Right kidney (tissue), 9 donors: ENCODE measurements at places on chromosomes 11 and 22.

DNA sequence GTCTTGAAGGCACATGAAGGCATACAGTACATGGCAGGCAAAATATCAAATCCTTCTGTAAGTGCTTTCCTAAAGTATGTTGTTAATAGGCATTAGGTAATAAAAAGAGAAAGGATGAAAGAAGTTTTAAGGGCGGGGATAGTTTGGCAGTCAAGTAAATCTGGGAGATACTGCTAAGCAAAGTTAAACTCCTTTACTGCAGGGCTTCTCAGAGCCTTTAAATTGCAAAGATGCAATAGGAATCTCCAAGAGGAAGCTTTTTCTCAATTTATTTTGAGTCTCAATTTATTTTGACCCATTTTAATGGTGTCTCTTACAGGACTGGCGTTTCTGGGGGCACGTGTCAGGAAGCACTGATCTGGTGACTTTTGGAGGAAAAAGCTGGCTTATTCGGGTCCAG, 12.8 kb upstream of the PHF21A start:
- no peak for DNase-seq

DNA sequence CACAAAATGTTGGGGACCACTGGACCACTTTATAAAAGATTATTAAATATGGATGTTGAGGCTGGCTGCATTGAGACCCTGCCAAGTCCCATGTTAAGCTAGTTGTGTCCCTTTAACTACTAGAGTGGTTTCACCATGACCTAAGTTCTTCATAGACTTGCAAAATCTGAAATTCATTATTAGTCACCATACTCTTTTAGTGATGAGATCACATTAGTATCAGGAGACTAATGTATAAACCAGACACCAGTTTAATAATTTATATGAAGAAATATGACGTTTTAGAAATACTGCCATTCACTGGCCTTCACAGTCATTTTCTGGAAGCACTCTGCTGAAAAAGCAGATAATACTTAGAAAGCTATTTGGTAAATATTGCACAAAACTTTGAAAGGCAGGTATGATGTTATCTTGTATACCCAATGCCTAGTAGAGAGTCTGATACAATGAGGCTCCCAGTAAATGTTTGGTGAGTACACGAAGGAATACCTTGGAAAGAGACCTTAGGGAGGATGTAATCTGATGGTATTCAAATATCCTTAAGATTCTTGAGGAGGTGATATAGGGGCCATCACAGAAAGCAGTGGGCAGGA, 728.2 kb upstream of the ANO5 start:
- DNase-seq: no peak

DNA sequence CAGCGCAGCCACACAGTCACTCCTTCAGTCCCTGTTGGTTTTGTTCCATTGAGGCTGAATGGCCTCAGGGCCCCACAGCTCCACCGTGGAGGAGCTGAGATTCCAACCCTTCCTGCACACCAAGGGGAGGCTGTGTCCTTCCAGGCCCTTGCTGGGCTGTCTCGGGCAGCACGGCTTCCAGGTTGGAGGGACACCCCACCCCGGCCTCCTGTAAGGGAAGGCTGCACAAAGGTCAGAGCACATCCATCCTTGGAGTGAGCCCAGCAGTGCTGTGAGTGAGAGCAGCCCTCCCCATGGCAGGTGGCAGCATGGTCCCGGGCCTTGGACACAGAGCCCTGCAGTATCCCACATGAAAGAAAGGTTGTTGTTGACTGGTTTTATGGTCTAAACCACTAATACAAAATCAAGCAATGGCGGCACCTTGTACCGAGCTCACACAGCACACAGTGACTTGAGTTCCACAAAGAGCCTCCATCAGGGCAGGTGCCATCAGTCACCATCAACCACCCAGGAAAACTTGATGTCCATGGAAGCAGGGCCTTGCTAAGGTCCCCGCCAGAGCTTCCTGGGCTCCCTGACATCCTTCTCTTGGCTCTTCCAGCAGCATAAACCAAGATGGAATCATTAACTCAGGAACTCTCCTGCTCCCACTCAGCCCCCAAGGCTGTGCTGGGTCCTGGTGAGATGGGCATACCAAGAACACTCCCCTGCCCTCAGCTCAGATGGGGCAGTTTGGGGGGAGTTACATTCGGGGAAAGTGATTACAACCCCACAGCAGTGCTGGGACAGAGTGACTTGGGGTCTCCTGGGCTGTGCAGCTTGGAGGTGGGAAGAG, 1500.4 kb downstream of the TBC1D22A start:
- no peak for DNase-seq

DNA sequence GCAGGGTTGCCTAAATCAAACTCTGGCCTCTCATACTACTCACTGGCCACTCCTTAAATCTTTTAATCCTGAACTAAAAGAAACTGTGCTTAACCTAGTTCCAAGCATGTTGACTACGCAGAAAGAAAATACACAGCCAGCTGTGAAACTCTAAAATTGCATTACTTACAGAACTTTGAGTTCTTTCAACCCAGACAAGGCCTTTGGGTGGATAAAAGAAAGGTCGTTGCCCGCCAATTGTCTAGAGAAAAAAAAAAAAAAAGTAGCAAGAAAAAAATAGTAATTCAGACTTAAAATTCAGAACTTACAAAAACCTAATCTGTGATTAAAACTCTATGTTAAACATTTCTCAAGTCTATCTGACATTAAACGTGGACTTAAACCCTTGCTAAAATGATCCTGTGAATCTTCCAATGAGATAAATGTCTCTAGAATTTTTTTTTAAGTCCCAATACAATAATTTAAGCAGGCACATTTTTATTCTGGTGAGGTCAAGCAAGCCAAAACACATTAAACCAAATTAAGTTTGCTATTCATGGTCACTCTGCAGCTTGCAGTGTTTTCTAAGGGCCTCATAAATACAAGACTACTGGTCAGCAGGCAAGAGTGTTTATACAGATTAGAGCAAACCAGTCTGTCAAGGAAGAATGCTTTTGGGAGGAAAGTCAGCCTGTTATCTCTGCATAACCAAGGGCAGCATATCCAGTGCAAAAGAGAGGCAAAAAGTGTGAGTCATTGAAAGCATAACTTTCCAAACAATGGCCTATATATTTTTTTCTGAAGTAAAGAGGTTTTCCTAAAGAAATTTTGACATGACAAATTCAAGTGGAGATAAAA, 29.5 kb upstream of the CCDC34 start:
- DNase-seq: no peak

- no peak for DNase-seq
Measured at GRCh38 chr11:62427630-62428233, 8.9 kb downstream of the SCGB1A1 start.

GRCh38 chr11:843818-844692, 1.4 kb downstream of the TSPAN4 start:
- DNase-seq: no peak

GRCh38 chr11:279966-280705, 1.9 kb downstream of the NLRP6 start:
- peak; percentile 77 for DNase-seq

DNA sequence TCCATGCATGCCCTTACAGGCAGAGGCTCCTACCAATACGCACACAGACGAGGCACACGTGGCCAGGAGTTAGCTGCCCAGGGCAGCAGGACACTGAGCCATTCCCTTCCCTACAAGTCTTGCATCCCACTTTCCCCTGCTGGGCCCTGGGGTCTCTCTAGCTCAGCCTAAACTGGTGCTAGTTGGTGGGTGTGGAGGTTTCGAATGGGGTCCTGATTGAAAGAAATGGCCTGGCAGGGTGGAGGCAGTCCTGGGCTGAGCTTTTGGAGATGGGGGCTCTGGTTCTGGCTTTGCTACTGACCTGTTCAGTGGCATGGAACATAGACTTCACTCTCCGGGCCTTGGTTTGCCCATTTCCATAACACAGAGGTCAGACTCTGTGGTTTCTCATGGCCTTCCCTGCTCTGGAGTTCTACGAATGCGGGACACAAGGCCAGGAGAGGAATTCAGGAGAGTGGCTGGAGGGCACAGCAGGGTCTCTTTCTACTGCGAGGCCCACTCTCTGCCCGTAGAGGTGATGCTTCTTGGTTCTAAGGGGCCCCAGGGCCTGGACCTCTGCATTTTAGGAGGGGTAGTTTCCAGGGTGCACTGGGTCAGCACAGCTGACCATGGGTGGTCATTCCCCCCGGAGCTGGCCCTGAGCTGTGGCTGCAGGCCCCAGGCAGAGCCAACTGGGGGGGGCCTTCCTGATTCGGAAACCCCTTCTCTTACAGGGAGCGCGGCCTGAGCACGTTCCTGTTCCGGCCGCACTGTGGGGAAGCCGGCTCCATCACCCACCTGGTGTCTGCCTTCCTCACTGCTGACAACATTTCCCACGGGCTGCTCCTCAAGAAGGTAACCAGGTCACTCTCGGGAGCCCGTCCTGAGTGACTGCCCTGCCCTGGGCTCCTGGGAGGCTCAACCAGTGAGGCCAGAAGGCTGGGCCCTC, 40.0 kb downstream of the RNF141 start:
- DNase-seq: no peak

DNA sequence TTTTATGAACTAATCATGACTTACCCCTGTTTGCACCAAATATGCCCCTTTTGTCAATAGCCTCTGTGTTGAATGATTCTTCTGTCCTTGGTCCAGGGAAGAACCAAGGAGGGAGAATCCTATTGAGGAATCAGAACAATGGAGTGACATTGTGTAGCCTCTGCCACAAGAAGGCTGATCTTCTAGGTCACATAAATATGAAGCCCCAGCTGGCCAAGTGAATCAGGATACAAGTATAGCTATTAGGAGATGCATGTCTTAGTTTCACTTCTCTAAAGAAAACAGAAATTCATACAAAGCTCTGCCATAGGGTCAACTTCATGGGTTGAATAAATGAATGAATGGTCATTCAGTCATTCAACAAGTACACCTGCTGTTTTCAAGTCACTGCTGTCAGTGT, 118.2 kb upstream of the BLID start:
- DNase-seq: no peak

GRCh38 chr11:64340671-64341335, 799 bp downstream of the CCDC88B start:
- no peak for DNase-seq

DNA sequence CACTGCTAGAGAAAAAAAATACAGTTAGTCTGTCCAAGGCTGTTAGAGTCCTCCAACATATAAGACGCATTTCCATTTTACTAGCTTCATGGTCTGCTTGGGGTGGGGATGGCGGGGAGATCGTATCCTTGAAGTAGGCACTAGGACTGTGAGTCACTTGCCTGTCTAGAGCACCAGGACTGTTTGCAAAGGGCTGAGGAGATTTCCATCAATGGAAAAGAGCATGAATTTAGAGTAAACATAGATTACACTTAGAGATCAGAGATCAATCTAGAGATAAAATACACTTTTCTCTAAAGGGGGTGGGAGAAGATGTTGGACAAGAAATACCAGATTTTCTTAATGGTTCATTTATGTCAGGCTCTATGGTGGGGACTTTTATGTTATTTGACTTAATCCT, 1.7 kb upstream of the MS4A7 start:
- DNase-seq: no peak

DNA sequence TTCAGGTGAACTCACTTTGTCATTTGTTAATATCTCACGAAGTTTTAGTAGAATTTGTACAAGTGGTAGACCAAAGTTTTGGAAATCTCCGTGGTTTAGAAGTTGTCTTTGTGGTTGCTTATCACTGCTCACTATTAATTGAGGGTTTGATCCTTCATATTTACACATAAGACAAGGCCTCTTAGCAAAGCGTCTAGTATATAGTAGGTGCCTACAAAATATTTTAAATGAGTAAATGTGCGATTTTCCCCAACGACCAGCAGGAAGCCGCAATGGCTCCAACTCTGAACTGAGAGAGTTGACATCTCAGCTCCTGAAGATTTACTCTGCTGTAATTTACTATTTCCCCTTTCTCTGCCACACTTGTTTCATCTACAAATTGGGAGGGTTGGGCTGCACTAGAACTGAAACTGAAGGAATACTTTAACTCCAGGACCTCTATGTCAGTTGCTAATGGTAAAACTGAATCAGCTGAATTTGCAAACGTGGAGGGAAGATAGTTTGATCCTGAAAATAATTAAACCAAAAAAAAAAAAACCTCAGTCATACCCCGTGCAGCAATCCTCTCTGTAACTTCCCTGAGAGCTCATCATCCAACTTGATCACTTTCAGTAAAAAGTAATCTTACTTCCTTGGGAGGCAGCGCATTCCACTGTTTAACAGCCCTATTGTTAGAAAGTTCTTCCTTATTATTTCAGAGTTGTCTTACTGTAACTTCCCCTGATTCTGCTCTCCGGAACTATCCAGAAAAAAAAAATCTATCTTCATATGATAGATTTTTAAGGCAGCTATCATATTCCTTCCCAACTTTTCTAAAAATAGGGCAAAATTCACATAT, 1.3 kb upstream of the SBF2 start:
- no peak for DNase-seq

GRCh38 chr11:117843666-117844484, 19.3 kb upstream of the FXYD2 start:
- DNase-seq: peak; percentile 69

DNA sequence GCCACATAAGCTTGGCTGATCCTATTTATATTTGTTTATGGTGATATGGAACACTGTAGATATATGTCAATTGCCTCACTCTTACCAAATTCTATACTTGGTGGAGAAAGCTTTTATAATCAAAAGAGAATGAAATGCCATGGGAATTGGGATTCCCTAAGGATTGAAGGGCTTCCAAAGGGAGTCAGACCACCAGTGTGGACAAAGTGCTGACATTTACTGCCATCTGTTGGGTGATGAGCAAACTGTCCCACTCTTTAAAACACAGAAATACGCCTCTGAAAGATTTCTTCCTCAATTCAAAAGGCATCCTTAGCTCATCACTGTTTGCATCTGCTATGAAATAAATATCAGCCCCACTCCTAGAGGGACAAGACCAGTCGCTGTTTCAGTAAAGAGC, 7.1 kb downstream of the SLC1A2 start:
- DNase-seq: no peak

DNA sequence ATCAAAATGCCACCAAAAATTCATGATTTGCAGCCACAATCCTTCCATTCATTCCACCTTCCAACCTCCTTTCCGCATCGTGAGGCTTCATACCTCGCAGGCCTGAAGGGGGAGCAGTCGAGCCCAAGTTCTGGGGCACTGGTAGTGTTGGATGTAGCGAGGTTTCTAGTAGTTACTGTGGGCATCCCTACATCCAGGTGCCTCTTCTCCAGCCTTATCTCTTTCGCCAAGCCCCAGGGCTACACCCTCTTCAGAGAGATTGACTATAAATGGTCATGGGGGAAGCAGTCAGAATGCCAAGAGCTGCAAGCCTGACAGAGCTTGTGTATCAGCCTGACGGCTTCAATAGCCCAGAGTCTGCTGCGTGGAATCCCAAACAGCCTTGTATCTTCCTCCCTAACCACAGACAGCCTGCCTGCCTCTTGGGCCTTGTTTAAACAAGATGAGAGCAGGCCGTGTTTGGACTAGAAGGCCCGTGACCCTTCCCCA, 28.9 kb downstream of the CLMP start:
- peak; percentile 39 for DNase-seq

- DNase-seq: no peak
Measured at GRCh38 chr11:96122601-96123074, 198.7 kb upstream of the MTMR2 start.

GRCh38 chr11:115941044-115941443, 436.8 kb upstream of the CADM1 start:
- no peak for DNase-seq
